ENCODE measurements at places on chromosomes 12 and 14.

- DNase-seq, result no peak
Measured at GRCh38 chr12:58285551-58285950, 344.2 kb downstream of the ATP23 start.

GRCh38 chr12:34597548-34598351 is 575.5 kb downstream of the ALG10 start:
- DNase-seq, result no peak

DNA sequence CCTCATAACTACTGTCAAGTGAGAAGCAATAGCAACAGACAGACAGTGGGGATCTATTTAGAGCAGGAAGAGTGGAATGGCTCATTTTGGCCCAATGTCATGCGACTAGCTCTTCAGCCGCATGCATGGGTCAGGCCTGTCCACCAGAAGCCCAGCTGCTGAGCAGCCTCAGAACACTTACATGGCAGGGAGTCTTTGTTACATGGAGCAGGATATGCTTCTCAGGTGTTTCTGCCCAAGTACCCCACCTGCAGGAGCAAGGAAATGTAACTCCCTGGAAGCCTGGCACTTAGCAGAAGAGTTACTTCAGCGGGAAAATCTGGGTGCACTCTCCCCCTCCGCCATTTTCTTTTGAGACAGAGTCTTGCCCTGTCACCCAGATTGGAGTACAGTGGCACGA is 73.5 kb upstream of the ARHGAP5 start:
- no peak for DNase-seq

DNA sequence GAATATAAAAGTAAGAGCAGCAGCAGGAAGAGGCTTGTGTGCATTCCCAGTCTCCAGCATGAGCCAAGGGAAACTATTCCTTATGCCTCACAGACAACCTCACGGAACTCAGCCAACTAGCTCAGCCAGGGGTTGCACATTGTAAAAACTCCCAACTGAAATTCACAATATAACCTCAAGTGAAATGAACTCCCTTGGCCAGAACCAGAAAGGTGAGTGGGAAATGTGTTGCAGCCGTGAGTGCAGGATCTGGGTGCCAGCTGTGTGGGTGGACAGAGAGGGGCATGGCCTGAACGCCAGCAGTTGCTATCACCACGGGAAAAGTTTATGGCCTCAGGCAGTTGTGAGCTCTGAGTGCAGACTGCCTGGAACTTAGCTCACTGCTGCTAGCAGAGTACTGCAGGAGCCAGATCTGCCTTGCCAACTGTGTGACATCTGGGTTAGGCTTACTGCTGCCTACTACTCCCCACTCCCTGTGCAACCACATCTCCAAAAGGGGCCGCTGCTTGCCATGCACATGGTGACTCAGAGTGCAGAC is 2.3 kb upstream of the CLEC1A start:
- DNase-seq, result no peak

DNA sequence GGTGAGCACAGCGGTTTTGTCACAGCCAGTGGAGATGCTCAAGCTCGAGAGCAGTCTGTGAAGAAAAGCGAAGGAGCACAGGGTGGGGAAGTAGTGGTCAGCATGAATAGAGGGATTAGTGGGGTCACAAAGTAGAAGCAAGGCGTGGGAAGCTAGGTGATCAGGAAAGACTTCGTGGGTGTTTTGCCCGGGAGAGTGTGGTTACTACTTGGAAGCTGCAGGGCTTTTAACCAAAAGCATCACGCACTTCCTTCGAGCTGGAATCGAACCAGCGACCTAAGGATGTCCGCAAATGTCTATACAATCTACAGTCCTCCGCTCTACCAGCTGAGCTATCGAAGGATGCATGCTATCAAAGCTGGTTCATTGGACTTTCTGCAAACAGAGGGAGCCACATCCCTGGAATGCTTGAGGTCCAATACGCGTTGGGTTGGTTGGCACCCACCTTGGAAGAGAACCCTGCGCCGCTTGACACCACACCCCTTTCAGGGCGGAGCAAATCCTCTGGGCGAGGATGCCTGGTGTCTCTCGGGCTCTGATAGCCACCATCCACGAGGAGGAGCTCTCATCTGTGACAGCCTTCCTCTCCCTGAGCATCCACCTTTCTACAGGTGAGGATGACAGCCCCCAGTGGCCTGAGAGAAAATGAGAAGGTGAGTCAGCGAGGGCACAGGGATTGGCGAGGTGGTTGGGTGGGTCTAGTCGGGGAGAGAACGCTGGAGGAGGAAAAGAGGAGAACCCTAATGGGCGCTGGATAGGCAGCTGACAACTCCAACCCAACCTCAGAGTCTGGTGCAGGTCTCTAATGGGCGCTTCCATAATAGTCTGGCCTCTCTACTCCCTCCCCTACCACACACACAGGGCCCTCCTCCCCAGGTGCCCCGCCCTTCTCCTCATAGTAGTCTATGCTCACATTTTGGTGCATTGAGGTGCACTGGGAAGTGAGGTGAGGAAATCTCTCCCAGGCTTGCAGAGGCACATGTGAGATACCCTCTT is 16.0 kb upstream of the OR6S1 start:
- DNase-seq, result peak; percentile 10

GRCh38 chr12:29559198-29559597 is 61.7 kb upstream of the OVCH1 start:
- DNase-seq, result no peak

DNA sequence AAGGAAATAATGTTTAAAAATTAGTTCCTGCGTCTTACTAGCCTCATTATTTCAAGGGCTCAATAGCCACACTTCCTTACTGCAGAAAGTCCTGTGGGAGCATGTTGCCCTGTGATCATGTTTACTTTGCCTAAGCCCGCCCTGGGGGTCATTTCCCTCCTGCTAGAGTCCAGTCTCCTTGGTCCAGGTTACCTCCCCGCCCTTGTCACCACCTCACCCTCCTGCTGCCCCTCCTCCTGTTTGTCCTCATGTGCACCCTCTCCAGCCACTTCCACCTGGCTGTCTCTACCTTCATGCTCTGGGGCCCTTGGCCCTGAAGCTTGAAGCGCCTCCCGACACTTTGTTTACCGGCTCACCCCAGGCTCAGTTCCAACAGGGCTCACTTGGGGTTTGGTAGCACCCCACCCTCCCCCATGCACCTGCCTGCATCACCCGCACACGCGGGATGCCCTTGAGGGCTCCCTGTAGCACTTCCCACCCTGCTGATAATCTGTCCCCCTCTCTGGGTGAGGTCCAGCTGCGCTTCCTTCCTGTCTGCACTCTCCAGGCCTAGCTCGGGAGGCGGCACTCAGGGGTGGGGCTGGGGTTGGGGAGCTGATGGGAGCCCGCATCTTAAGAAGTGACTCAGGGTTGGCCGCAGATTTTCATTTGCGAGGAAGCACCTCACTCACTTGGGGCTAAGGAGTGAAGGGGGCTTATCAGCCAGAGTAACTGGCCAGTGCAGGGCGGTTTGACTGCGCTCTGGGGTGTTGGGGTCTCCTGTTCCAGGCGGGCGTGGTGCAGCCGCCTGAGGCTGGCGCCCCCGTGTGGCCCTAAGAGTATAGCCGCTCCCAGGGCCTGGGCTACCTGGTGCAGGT is 40.1 kb downstream of the SMIM41 start:
- DNase-seq, result peak; percentile 15

DNA sequence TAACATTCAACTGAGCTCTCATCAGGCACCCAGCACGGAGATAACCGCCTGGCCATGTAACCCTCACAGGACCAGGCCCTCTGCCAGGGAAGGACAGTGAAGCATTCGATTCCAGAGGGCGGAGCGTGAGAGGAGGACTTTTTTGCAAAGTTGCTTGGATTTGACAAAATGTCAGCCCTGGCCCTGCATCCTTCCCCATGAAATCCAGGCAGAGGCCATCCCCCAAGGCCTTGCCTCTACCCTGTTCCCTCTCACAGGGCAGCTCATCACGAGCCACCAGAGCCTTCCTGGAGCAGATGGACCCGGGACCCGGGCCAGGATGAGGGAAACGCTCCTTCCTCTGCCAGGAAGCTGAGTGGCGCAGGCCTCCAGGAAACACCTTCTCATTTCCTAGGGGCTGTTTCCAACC is 17.0 kb downstream of the CAMKK2 start:
- no peak for DNase-seq

DNA sequence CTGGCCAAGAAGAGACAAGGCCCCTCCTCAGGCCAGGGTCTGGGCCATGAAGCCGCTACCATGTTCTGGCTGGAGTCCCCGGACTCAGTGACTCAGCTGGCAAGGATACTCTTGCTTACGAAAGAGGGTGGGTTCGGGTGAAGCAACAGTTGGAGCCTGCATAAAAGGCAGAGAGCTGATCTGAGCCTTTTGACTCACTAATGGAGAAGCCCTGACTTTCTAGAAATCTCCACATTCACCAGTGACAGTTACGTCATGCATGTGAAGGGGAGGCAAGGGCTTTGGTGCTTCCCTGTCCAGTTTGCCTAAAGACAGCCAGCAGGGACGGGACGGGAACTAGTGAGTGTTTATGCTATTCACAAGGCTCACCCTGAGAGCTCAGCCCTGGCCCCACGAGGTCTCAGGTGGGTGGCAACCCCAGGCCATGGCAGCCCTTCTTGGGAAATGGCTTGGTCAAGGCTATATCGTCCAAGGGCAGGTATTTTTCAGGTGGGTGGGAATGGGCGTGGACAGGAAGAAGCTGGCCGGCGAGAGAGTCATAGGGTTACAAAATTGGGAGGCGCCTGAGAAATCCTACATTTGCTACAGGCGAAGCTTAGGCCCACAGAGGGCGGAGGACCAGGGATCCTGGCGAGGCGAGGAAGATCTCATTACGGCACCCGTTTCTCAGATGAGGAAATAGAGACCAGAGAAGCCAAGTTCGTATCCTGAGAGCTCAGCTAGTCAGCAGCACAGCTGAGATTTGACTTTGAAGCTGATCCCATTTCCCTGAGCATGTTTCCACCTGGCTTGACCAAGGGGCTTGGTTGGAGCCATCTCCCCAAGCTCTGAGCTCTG is 314.6 kb downstream of the BCL11B start:
- no peak for DNase-seq

DNA sequence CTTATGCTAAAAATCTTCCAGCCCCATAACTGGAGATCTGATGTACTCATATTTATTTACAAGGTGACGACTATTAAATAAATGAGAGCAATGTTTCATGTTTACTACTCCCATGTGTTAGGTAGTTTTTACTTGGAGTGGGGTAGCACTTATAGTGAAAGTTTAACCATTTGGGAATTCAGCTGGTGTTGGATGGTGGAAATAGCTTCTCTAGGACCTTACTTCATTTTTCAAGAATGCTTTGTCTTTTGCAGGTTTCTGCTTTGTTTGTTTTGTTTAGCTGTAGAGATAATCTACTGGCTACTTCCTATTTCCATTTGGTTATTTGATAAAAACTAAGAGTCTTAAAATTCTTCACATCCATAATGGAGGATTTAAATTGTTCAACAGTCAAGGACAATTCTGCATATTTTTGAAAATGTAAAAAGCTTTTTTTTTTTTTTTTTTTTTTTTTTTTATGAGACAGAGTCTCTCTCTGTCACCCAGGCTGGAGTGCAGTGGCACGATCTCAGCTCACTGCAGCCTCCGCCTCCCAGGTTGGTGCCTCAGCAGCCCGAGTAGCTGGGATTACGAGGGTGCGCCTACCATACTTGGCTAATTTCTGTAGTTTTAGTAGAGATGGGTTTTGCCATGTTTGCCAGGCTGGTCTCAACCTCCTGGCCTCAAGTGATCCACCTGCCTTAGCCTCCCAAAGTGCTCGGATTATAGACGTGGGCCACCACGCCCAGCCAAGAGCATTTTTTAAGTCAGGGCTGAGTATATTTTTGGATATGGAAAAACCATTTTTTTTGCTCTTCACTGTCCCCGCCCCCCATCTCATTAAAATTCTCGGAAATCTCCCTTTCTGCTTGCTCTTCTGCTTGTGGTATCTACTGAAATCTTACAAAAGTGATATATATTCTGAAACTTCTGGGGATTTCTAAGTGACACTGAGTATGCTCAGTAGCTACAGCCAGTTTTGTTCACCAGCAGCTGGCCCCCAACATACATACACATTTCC is 1.4 kb upstream of the ABCD2 start:
- DNase-seq, result peak; percentile 62

- DNase-seq, result no peak
Measured at GRCh38 chr14:28375295-28375694, 391.3 kb upstream of the FOXG1 start.

DNA sequence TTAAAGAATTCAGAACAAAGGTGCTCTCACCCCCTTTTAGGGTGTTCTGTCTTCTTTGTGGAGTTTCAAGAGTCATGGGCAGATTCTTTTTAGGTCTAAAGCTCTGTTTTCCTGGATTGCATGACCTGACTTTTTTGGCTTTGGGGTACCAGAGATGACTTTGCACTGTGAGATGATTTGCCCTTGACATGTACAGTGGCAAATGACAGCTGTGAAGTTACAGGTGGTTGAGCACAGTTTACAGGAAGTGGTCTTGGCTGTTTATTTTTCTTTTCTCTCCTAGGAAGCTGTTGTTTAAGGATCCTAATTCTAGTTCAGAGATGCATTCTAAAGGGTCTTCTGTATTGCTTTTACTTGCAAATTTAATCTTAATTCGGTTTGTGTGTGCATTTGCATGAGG is 83.8 kb upstream of the METAP2 start:
- no peak for DNase-seq

DNA sequence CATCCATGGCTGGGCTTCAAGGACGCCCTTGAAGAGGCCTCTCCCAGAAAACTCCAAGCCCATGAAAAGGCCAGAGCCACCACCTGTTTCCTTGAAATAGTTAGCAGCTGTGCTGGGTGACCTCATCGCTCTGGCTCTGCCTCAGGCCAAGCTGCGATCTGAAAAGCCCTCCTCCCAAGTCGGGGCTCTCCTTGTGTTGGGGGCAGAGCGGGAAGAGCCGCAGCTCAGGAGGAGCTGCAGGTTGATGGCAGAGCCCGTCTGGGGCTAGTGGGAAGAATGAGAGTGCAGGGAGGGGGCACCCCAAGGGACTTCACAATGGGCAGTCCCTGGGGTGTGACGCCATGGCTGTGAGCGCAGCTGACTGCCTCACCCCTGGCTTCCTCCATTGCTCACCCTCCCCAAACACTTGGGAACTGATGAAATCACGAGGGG is 50.0 kb upstream of the STON2 start:
- DNase-seq, result no peak

- no peak for DNase-seq
Measured at GRCh38 chr12:129190827-129191226, 337.5 kb downstream of the GLT1D1 start.

- DNase-seq, result no peak
Measured at GRCh38 chr12:15648558-15648957, 140.6 kb downstream of the EPS8 start.
